ENCODE measurements at places on chromosomes 5 and 9.
A peak's percentile ranks its signal among the peaks of the same experiment; 100 is the strongest.

- DNase-seq = no peak
These were observed 158.0 kb downstream of the SMARCA2 start for GRCh38 chr9:2173170-2173569.

DNA sequence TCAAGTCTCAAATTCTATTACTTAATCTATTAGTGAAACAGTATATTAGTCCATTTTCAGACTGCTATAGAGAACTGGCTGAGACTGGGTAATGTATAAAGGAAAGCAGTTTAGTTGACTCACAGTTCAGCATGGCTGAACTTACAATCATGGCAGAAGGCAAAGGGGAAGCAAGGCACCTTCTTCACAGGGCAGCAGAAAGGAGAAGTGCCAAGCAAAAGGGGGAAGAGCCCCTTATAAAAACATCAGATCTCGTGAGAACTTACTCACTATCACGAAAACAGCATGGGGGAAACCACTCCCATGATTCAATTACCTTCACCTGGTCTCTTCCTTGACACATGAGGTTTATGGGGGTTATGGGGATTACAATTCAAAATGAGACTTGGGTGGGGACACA, 67.9 kb upstream of the CHSY3 start:
- DNase-seq = no peak

- no peak for DNase-seq
These were observed 5.2 kb downstream of the FGF1 start for GRCh38 chr5:142680605-142681259.

GRCh38 chr9:82706786-82707185, 356.2 kb downstream of the RASEF start:
- no peak for DNase-seq

- peak; percentile 65 for DNase-seq
These were observed 7.7 kb downstream of the FGFR4 start for GRCh38 chr5:177094224-177095087.

- DNase-seq = no peak
These were observed 25.6 kb downstream of the FAM163B start for GRCh38 chr9:133583586-133583985.

GRCh38 chr9:76451234-76451633, 7.7 kb upstream of the GCNT1 start:
- DNase-seq = no peak

DNA sequence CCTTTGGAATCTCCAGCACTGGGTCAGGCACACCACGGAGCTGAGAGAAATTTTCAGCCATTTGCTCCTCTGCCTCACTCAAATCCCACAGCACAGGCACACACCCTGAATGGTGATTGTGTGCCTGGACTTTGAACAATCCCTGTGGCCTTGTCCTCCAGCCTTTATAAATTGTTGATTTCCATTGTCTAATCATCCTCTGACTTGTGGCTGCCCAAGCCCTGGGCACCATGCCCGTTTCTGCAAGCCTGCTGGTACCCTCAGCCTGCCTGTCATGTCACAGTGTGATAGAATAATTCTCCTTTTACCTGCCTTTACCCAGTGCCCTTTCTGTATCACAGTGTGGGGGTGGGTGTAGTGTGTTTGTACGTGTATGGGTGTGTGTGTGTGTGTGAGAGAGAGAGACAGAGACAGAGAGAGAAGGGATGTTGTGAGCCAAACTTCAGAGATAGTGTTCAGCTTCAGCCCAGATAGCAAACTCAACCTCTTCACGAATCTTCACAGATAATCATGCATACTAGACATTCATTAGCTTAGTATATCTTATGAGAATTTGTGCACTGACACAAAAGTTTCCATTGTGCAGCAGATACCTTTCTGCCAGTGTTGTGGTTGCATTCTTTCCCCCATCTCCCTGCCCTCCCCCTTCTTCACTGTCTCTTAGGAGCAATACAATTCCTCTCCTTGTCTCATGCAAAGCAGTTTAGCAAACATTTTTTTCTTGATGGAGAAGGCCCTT, 27.8 kb upstream of the SLC44A1 start:
- DNase-seq = no peak

- DNase-seq = no peak
These were observed 81.5 kb downstream of the NRG2 start for GRCh38 chr5:139961435-139962157.

DNA sequence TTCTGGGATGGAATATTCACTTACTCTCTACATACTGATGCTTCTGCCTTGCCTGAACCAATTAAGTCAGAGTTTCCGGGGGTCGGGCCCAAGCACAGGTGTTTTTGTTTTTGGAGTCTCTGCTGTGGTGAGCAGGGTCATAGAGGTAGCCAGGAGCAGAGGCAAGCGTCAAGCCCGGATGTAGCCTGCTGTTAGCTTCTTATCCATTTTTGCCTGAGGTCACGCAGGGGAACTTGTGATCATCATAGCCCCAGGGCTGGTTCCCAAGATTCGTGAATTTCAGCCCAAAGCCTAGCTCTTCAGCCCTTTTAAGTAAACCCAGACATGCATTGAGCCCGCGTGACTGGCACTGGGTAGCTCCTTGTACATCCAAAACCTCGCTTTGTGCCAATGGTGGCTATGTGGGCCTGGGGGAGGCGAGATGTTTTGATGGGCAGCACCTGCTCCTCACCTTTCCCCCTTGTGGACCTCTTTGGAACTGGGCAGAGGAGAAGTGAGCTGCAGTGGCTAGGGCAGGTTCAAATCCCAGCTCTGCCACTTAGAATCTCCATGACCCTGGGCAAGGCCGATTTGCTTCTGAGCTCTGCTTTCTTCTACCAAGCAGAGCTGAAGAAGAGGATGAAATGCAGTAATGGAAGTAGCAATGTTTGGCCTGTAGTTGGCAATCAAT, 33.7 kb downstream of the FGF18 start:
- DNase-seq = no peak

GRCh38 chr5:83025690-83026478, 51.3 kb downstream of the TMEM167A start:
- DNase-seq = no peak

DNA sequence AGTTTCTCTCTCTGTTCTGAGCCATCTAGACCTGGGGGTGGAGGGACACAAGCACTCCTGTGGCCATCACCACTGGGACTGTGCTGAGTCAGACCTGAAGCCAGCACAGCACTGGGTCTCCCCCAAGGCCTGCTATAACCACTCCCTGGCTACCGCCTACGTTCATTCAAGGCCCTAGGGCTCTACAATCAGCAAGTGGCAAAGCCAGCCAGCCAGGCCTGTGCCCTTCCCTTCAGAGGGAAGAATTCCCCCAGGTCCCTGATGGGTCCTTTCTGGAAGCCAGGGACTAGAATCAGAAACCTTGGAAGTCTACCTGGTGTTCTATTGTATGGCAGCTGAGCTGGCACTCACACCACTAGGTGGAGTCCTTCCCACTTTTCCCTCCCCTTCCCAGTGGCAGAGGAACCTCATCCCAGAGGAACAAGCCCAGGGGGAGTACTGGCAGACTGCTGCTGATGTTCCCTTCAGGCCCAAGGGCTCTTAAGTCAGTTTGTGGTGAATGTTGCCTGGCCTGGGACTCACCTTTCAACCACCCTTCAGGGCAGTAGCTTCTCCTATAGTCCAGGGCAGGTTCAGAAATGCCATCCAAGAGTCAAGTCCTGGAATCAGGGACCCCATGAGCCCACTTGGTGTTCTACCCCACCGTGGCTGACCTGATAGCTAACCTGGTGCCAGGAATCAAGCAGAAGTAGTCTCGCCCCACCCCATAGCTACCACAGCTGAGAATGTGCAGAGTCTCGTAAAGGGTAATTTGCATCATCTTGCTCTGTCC, 20.0 kb downstream of the JMY start:
- DNase-seq = no peak

DNA sequence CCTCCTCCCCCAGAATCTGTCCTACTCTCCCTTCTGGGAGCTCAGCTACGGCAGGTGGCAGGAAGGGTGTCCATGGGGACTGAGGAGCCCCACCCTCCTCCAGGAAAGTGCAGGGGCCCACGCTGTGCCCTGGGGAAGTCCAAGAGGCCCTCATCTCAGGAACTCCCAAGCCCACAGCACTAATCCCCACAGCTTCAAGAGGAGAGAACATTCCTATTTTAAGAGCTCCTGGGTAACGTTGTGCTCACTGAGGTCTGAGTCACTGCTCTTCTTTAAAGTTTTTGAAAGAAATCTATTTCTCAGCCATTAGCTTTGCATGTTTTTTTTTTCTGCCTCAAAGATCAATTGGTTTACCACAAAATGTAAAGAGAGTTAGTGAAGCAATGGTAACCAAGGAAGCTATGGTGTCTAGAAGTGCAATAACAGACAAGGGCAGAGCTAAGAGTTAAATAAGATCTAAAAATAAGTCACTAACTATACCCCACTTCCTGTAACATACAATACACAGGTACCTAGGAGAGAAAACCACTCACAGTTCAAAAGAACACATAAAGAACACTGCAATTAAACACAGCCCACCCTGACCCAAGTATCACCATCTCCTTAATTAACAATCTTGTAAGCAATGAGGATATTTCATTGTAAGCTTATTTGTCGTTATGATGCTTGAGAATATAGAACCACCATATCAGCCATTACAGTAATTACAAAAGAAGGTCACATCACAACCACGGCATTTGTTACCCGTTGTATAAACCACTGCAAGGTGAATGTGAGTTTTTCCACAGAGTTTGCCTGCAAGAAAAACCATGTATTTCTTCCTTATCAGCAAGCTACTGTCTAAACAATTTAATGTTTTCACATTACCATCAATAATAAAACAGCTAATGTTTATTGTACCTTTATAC, 382.3 kb upstream of the SLC30A5 start:
- DNase-seq = no peak

All from left renal cortex interstitium (tissue), 4 donors.